Activated CD8-positive, alpha-beta memory T cell treated with anti-CD3 and anti-CD28 coated beads, Interleukin-2, amount 10 ng/mL, durations not matched to agents 7 days and 5 days (primary cell): ENCODE measurements at places on chromosomes 5 and 9.

- no peak for DNase-seq
Measured at GRCh38 chr9:95572381-95573151, 55.8 kb upstream of the PTCH1 start.

- DNase-seq, result no peak
Measured at GRCh38 chr9:16429671-16430070, 440.8 kb downstream of the BNC2 start.

DNA sequence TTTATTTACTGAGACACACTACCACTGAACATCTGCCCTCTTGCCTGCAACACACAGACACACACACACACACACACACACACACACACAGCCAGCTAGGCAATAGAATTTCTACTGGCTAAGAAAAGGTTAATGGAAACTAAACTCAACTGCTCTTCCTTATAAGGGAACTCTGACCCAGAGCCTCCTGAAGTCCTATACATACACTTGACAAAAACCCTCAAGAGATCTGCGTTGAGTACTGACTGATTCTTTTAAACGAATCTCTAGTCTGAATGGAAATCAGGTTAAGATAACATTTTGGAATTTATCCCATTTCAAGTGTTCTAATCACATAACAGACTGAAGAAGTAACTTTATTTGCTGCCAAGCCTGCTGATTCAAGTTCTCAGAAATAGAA, 25.9 kb upstream of the TRPM3 start:
- no peak for DNase-seq

DNA sequence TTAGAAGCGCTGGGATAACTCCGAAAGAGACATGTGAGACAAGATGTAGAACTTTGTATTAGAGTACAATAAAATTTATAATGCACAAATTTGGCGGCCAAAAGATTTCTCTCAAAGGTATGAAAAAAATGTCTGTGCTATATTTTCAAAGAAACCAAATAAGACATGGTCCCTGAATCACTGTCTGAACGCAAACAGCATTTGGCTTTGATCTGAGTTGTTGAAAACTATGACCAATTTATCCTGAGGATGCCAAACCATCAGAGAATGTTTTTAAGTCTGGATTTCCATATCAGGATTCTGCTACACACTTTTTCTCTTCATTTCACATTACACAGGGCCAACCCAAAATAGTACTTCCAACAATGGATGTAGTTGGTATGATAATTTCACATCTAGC, 9.9 kb upstream of the GLIS3 start:
- no peak for DNase-seq

GRCh38 chr9:134065612-134066419, 2.0 kb downstream of the BRD3 start:
- peak; percentile 88 for DNase-seq

GRCh38 chr9:127520941-127521918, 69.9 kb downstream of the LRSAM1 start:
- DNase-seq, result no peak

DNA sequence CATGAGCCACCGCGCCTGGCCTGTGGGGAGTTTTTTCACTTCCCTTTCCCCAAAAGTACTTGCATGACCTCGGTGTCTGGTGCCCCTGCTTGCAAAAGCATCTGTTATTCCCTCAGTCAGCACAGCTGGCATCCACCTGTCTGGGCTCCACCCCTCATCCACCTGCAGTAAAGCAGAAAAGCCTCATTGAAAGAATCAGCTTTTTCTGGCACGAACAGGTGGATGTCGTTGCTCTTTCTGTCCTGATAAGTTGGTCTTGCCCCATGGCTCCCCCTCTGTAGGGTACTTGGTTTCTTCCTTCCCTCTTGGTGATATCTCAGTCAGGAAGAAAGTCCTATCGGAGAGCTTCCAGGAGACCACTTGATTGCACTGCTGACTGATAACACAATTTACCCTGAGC, 37.4 kb downstream of the WWC1 start:
- no peak for DNase-seq

DNA sequence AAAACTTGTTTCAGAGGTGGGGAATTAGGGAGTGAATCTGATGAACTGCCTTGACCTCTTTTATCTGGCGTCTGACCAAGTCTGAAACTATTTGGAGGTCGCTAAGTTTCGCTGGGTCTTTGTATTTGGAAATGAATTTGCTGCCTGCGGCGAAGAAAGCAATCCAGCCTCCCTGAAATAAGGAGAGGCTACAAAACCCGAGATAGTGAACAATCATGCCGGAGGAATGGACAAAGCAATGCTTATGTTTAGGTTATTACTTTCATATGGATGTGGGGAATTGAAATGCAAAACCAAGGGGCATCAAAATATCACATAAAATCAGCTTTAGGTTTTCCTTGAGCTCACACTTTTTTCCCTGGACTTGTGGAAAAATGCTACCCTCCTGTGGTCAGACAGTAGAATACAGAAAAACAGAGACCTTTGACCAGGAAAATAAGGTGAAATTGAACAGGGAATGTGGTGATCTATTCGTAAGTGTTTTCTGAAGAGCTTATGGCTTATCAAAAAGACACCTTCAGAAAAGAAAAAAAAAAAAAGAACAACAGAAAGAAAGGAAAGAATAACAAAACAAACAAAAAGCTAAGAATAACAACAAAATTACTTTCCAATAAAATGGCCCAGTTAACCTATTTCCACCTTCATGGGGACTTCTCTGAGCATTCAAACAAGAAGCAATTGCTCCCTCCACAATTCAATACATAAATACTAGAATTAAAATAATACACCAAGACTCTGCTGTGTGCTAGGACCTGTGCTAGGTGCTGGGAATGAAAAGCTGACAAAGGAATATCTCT, 68.6 kb upstream of the DPYSL3 start:
- DNase-seq, result no peak

DNA sequence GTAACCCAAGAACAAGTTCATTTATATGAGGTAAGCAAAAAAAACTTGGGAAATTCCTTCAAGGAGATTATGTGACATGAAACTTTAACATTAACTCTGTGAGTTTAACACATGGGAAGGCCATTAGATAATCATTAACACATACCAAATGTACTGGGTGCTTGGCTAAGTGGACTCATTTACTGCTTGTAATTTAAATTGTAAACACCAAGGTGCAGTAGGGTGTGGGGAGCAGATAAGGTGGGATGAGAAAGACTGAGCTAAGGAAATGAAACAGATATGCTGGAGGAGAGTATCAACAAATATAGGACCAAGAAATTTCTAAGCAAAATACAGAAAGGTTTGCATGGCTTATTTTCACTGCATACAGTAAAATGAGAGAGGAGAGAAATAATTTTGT, 2384.8 kb upstream of the ACO1 start:
- DNase-seq, result no peak

DNA sequence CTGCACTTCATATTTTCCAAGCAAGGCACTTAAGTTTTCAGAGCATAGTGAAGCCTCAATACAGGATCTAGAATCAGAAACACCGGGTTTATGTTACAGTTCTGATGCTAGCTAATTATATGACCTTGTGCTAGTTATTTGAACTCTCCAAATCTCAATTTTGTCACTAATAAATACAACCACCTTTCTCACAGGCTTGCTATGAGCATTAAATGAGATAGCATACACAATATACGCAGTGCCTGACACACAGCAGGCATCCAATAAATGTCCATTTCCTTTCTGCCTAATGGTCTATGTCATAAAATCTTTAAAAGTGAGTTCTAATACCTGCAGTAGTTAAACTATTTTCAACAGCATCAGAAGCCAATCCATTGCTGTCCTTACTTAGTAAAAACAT, 32.9 kb downstream of the NADK2 start:
- DNase-seq, result no peak

GRCh38 chr5:178350361-178351220, 118.0 kb upstream of the PHYKPL start:
- no peak for DNase-seq

- DNase-seq, result no peak
Measured at GRCh38 chr5:139494832-139495231, 12.3 kb upstream of the STING1 start.

- no peak for DNase-seq
Measured at GRCh38 chr5:67731886-67732285, 483.7 kb upstream of the PIK3R1 start.

GRCh38 chr5:175894271-175894670, 22.9 kb downstream of the CPLX2 start:
- DNase-seq, result no peak

DNA sequence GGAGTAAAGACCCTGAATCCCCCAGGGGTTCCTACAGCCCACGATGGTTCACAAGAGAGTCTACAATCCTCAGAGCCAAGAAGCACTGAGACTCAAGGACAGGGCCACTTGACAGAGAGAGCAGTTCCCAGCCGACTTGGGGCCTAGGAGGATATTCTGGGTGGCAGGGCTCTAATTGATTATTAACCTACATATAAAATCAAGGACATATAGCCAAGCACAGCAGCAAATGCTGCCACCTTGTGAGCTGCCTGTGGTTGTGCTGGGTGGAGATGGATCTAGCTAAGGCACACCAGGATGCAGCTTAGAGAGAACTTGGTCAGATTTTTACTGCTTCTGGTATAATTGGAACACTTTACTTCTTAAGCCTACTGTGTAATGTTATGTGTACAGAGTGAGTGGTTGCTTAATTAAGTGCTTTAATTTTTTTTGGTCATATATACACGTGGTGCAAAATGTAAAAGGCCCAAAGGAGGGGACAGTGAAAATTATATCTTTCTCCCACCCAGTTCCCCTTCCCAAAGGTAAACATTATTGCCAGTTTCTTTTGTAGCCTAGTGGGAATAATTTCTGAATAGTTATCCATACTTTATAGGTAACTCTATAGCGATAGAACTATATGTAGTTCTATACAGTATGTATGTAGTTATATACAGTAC, 78.8 kb downstream of the F2RL2 start:
- DNase-seq, result peak; percentile 82

GRCh38 chr9:7075154-7075553, 317.4 kb downstream of the KDM4C start:
- no peak for DNase-seq

DNA sequence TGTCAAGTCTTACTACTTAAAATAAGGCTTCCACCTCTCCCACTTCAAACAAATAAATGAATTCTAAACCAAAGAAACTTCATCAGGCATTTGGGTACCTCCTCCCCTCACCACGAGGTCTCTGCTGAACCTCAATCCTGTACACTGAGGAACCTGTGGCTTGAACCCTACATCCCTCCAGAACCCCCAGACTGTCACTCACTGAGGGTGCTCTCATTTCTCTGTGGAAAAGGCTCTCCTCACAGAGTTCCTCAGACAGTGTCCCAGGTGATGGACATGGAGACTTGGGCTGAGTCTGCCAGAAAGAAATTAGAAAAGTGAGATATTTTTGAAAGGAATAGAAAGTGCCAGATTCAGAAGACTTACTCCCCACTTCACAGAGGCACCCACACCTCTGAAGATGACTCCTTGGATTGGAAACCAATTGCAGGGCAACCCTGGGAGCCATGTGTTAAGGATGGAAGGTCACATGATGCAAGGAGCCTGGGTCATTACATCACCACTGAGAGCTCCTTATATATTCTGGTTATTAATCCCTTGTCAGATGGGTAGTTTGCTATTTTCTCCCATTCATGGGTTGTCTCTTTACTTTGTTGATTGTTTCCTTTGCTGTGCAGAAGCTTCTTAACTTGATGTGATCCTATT, 19.8 kb downstream of the MLANA start:
- DNase-seq, result no peak

DNA sequence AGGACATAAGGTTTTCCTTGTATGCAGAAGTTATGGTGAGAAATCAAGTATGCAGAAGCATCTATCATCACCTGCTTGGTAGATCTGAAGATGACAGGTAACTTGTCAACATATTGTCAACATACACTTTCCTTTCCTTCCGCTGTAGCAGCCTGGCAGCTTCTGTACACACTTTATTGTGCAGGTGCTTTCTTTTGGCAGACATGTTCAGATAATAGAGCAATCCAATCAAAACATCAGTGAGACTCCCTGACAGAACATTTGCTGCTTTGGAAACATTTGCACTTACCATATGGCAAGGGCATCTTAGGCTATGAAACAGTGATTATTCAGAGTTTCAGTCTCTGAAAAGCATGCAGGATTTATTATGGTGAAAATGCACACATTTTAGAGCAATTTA, 161.1 kb upstream of the CDH12 start:
- no peak for DNase-seq

DNA sequence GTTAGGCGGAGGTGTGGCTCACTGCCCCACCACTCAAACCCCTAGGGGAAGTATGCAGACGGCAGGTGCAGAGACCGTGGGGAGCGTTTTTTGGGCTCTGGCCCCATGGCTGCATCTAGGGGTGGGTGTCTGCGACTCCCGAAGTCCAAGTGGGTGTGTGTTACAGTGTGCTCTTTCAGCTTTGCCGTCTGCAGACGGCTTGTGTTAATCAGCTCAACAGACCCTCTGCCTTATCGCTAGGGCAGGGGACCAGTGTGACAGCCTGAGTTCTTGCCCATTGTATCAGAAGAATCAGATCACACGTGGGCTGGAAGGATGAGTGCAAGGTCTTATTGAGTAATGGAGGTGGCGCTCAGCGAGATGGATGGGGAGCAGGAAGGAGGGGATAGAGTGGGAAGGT, 162.8 kb downstream of the ENC1 start:
- no peak for DNase-seq

- DNase-seq, result no peak
Measured at GRCh38 chr9:106892632-106893031, 29.7 kb downstream of the ZNF462 start.

DNA sequence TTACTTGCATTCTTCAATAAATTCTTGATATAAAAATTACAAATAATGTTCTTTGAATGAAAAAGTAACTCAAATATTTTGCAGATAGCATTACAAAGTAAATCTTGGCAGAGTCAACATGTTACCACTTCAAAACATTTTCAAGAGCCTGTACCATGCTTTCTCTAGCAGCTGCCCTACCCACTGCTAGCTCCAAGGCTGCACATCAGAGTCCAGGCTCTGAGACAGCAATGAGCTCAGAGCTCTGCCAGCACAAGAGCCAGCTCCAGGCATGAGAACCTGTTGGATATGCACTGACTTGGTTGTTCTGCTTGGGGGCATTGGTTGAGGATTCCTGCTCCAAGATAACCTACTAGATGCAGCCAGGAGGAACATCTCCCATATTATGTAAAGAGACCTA, 211.3 kb upstream of the HAPLN1 start:
- no peak for DNase-seq

GRCh38 chr9:35627575-35627974, 9.4 kb upstream of the CD72 start:
- DNase-seq, result no peak

DNA sequence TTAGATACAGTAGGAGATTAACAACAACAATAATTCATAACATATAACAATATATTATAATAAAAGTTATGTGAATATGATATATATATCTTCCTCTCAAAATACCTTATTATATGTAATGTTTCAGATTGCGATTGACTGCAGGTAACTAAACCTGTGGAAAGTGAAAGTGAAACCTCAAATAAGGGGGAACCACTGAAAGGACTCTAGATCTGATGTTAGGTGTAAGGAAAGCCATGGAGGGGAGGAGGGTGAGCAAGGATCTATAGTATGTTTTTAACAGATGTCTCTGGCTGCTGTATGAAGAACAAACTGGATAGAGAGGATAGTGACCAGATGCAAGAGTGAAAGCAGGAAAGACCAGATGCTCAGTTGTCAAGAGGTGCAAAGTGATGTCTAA, 5.8 kb upstream of the FSTL4 start:
- DNase-seq, result no peak
